ENCODE measurements at places on chromosomes 13 and 19.
A peak's percentile ranks its signal among the peaks of the same experiment; 100 is the strongest.

- no peak for DNase-seq
Observed at GRCh38 chr13:79621449-79621848, 140.5 kb downstream of the NDFIP2 start.

DNA sequence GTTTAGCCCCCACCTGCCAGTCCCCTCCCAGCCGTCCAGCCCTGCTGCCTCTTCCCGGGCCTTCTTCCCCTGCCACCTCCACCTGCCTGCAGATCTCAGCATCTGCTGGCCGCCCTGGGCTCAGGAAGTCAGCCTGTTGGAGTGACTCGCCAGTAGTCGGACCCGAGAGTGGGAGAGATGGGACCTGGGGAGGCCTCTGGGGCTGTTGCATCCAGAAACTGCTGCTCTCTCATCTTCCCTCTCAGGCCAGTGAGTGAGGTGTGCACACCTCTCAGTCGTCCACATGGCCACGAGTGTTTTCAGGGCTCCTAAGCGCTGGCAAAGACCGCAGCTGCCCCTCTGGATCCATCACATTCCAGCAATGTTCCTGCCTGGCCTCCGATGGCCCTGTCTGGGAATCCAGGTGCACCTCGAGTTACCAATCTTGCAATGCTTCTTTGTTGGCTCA lies 151.8 kb upstream of the SOX1 start:
- no peak for DNase-seq

GRCh38 chr13:73658639-73659038 lies 475.6 kb downstream of the KLF12 start:
- DNase-seq: no peak

- DNase-seq: peak; percentile 11
Observed at GRCh38 chr13:97809576-97809975, 143.9 kb upstream of the IPO5 start.

DNA sequence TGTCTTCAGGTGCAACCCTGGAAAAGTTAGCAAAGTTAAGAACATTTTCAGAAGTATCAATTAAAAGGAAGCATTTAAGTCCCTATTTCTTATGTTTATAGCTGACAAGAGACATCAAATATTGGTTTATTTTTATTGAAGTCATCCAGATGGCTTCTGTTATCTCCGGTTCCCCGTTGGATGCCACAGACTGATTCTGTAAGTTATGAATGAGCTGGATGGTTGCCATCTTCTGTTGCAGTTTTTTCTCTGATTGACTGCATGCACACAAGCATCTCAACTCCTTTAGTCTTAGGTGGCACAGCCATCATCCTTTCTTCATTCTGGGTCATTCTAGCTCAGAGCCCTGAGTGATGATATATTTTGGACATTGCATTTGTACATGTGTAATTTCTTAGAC lies 10.6 kb upstream of the OXGR1 start:
- DNase-seq: no peak

Data from HCEC 1CT (cell line).